ENCODE measurements at places on chromosomes 1 and 21.

GRCh38 chr1:155912056-155912536 is 947 bp upstream of the RIT1 start:
- DNase-seq = no peak

GRCh38 chr1:84078108-84078841 is 65.8 kb upstream of the PRKACB start:
- DNase-seq = no peak

GRCh38 chr1:23567629-23567995 is 8.3 kb upstream of the ID3 start:
- DNase-seq = no peak

DNA sequence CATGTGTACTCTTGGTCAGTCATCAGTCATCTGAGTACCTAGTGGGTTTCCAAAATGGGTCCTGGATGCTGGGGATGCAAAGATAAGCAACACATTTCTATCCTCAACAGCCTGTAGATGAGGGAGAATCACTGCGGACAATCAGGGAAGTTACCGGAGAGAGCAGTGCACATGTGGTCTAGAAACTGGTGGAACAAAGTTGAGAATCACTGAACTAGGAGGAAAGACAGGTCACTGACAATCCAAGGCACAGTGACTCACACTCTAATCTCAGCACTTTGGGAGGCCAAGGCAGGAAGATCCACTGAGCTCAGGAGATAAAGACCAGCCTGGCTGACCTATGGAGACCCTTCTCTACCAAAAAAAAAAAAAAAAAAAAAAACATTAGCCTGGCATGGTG is 31.4 kb upstream of the LGALS8 start:
- DNase-seq = no peak

GRCh38 chr1:219398815-219399396 is 214.0 kb downstream of the ZC3H11B start:
- no peak for DNase-seq

Measured in neural crest cell (in vitro differentiated cells).